ENCODE measurements at places on chromosomes 3 and 15. TPM values are rescaled to one million over a fixed set of nuclear protein-coding genes. Genes with fewer than 3 reads are reported as not detected.

- no peaks in the 10 kb centered on the region for H3K36me3 ChIP-seq
- H3K27me3 ChIP-seq: peaks cover 6% of the 10 kb centered on the region
- DNase-seq: no peak
- H3K4me3 ChIP-seq: no peak overlapping the region
- no peak overlapping the region for H3K27ac ChIP-seq
- H3K4me1 ChIP-seq: no peaks in the 10 kb centered on the region
Measured at GRCh38 chr3:134749802-134750553, 45.1 kb upstream of the EPHB1 start.

DNA sequence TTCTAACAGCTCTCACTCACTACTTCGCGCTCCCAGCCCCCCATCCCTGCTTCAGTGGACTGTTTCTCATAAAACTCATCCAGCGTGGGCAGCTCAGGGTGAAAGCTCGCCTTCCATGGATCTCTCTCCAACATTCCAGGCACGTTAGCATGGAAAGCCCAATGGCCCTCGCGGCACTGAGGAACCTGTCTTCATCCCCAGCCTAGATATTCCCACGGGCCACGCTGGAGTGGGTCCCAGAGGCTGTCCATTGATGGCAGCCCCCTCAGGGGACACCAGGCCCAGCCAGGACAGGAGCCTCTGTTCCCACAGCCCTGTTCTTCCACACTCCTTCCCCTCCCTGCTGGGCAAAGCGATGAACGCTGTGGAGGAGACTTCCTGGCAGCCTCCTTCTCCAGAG, 121.1 kb downstream of the SEC22A start:
- H3K4me1 ChIP-seq: no peaks in the 10 kb centered on the region
- DNase-seq: no peak
- peaks cover 25% of the 10 kb centered on the region for H3K27me3 ChIP-seq

DNA sequence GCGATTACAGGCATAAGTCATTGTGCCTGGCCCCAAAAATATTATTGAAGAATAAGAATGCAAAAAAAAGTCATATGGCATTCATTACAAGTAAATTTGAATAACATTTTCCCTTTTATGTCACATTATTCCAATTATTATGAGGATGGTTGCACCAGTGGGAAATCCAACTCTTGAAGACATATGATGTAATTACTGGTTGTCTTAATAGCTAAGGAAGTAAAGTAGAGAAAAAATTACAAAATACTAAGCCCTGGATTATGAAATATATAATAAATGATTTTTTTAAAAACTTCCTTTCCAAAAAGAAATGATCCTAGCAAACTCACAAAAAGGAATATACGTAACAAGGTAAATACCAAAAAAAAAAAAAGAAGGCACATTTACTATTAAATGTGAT, 98.9 kb downstream of the FMN1 start:
- no peaks in the 10 kb centered on the region for H3K27me3 ChIP-seq
- no peak overlapping the region for H3K4me3 ChIP-seq
- no peak overlapping the region for H3K27ac ChIP-seq
- peaks cover 15% of the 10 kb centered on the region for H3K4me1 ChIP-seq
- no peak for DNase-seq

- H3K4me3 ChIP-seq: peak overlapping the region; percentile 30
- no peak overlapping the region for H3K27ac ChIP-seq
- H3K27me3 ChIP-seq: peaks cover 13% of the 10 kb centered on the region
- DNase-seq: no peak
- peaks cover 8% of the 10 kb centered on the region for H3K4me1 ChIP-seq
- H3K36me3 ChIP-seq: no peaks in the 10 kb centered on the region
Measured at GRCh38 chr3:138348754-138349739, 668 bp downstream of the MRAS start.

GRCh38 chr3:32262201-32262600, 23.7 kb downstream of the CMTM8 start:
- H3K27me3 ChIP-seq: peaks cover 12% of the 10 kb centered on the region
- no peak for DNase-seq
- no peaks in the 10 kb centered on the region for H3K36me3 ChIP-seq
- no peak overlapping the region for H3K27ac ChIP-seq

GRCh38 chr15:94306700-94307650, 75.6 kb downstream of the MCTP2 start:
- no peaks in the 10 kb centered on the region for H3K27me3 ChIP-seq
- peaks cover 65% of the 10 kb centered on the region for H3K36me3 ChIP-seq

Gene TRH
- total RNA-seq: not detected
